ENCODE measurements at places on chromosomes 2 and 18.

- DNase-seq: no peak
These were observed 122.4 kb downstream of the HIBCH start for GRCh38 chr2:190197143-190197720.

- DNase-seq: no peak
These were observed 2.2 kb downstream of the SPATS2L start for GRCh38 chr2:200308546-200309295.

DNA sequence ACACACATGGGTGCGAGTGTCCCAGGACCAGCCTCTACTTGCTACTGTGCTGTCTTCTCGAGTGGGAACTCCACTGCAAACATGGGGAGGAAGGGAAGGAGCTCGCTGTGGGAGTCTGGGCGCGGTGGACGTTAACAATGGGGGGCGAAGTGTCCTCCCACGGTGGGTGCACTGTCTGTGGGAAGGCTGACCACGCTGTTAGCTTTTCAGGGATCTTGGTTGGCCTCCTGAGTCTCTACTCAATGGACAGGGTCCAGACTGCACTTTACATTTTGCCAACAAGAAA is 146.7 kb downstream of the MBP start:
- no peak for DNase-seq

DNA sequence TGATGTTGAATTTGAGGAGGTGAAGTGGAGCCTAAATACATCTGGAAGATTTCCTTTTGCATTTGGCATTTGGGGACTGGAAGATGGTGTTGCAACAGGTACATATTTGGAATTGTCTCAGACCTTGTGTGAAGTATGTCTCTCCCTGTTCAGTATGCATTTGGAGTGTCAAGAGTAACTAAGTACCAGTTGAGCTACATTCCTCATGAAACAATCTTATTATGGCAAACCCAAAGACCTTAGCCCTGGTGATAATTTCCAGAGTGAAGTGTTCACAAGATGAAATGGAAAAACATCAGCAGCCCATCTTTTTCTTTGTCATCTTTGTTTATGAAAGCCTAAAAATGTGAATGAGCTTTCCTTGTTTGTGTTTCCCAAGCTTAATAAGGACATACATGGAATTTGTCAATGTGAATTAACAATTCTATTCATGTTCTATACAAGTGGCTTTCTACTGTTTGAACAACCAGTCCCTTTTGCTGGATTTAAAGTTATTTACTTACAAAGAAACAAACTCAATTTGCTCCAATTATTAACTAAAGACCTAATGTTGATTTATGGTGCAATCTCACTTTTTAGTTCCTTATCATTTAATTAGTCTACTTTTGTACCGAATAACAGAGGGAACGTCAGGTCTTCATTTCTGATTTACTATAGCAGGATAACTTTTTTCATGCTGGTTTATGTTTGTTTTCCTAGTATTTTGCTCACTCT is 42.1 kb upstream of the PPP1R1C start:
- DNase-seq: no peak

DNA sequence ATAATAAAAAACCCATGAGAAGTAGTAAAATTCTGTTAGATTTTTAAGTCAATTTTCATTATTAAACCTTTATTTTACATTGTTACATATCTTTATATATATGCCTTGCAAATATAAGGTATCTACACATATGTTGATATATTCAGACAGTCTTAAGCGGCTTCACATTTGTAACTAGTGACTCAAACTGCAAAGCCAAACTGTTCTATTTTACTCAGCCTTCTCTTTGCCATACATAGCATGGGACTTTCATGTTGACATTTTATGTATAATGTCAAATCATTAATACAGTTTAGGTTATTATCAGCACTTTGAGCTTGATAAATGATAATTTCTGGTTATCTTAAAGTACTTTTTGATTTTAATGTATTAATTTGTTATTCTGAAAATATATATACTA is 125.0 kb upstream of the WDSUB1 start:
- DNase-seq: no peak

- DNase-seq: no peak
These were observed 7.0 kb downstream of the GCFC2 start for GRCh38 chr2:75703589-75704287.
